ENCODE measurements at places on chromosomes 4 and X. TPM values are rescaled to one million over a fixed set of nuclear protein-coding genes. Genes with fewer than 3 reads are reported as not detected.

Gene DDIT4L
- total RNA-seq, result 0.26 TPM

Gene BEX2
- 8.7 TPM for total RNA-seq

Gene KLHL5
- 58.4 TPM for total RNA-seq

Gene RASGEF1B
- total RNA-seq, result 0.06 TPM

Gene UGT2B10
- total RNA-seq, result not detected

Gene LEF1
- total RNA-seq, result 0.11 TPM

All from A549 treated with AZD2906 at 1 μM for 4 hours (cell line).